ENCODE measurements at places on chromosomes 1 and 21.
A peak's percentile ranks its signal among the peaks of the same experiment; 100 is the strongest.

GRCh38 chr21:28280611-28281010, 712.1 kb downstream of the LTN1 start:
- no peak for DNase-seq

DNA sequence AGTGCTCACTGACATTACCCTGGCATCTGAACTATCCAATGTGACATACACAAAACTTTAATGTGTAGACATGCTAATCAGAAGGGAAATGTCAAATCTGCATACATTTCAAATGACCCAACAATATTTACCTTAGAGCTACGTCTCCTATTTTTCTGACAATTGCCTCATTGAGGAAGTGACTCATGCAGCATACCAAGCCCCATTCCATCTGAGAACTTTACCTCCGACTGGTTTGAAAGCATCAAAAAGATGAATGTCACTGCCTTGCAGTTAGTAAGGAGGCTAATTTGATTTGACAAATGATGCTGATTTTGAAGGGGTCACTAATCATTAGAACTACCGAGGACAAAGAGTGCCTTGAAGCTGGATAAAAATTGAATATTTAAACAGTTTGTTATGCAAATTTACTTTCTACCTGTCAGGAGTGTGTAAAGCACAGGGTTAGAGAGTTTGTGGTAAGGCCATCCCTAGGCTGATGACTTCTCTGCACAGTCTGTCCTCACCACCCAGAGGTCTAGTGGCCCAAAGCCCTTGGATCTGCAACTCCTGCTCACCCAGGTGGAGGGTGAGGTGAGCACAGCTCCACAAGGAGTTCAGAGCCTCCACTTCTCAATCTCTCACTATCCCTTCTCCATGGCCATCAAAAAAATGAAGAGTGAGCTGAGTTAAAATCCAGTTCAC, 500.3 kb upstream of the C1orf87 start:
- DNase-seq = no peak

- DNase-seq = no peak
Measured at GRCh38 chr1:231666937-231667608, 40.5 kb downstream of the DISC1 start.

DNA sequence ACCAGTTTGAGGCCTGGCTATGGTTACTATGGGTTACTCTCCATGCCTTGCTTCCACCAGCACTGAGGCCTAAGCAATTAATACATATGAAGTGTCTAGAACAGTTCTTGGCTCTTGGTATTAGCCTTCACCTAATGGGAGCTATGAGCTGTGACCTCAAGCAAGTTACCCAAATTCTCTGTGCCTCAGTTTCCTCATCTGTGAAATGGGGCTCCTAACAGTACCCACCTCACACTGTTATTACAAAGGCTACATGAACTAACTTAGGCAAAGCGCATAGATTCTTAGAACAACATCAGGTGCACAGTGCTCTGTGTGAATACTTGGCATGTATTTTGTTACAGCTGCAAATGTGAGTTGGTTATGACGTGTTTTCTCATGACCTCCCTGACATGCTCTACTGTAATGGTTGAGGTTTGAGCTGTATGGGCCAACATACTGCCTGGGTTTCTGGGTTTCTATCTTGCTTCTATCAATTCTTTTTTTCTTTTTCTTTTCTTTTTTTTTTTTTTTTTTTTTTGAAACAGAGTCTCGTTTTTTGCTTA, 26.5 kb downstream of the CDCP2 start:
- no peak for DNase-seq

GRCh38 chr1:155126556-155127104, 1.0 kb upstream of the EFNA1 start:
- DNase-seq = peak; percentile 27

DNA sequence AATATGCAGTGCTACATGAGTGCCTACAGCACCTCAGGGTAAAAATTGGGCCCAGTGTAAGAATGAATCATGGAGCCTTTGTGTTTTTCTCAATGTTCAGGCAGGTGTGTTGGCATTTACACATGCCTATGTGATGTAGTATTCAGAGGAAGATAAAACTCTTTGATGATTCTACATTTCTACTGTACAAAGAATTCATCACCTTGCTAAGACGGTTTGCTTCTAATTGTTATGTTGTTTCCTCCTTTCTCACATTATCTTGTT, 867.3 kb downstream of the TTLL7 start:
- DNase-seq = no peak

GRCh38 chr1:85061711-85062424, 13.6 kb upstream of the MCOLN3 start:
- peak; percentile 73 for DNase-seq

DNA sequence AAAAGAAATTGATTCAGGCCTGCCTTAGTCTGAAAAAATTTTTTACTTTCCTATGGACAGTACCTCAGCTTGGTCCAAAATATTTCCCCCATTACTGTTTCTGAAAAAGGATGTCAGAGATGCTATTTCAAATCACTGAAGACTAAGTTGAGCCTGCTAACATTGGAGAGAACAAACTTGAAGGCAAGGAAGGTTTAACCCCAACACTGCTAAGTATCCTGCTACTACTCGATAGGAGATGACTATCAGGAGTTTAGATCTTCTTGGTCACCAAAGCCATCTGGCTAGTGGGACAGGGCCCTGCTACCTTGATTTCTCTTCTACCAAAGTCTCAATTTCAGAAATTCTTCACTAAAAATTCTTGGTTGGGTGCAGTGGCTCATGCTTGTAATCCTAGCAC, 22.7 kb upstream of the POGZ start:
- no peak for DNase-seq

DNA sequence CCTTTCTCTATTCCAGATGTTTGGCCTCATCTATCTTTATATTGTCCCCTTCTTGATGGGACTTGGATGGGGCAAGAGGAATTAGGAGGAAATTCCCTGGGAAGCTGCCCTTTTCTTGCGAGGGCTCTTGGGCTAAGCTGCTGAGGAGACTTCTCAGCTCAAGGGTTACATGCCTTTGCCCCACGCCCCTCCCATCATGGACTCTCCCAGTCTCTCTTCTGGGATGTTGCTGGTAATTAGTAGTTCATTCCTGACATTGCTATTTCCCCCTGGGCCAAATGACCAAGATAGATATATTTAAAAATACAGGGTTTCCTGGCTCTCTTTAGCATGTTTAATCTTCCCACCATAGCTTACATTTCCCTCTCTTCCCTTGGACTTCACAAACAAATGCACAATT, 90.6 kb upstream of the RALGPS2 start:
- no peak for DNase-seq

DNA sequence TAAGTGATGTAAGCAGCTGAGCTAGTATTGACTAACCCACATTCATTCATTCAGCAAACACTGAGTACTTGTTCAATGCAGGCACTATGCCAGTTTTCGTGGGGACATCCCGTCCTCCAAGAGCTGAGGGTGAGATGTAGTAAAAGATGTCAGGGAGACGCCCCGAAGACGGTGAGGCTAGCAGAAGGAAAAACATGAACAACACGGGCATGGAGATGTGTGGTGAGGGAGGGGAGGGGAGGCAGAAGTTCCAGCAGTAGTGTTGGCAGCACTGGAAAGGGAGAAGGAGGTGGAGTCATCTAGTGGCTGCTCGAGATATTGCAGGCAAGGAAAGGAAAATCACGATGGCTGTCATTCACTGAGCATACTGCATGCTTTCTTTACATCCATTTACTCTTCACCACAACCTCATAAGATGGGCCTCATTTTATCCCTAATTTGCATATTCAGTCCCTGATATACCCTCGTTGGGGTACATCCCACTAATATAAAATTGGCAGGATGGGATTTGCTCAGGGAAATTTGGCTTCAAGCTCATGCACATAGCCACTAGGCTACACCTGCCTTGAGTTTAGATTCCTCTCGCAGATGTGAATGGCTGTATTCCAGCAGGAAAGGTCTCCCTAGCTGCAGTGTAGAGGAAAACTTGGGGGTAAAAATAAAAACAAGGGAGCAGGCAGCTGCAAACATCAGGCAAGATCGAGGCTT, 14.5 kb downstream of the PDZK1IP1 start:
- peak; percentile 20 for DNase-seq

DNA sequence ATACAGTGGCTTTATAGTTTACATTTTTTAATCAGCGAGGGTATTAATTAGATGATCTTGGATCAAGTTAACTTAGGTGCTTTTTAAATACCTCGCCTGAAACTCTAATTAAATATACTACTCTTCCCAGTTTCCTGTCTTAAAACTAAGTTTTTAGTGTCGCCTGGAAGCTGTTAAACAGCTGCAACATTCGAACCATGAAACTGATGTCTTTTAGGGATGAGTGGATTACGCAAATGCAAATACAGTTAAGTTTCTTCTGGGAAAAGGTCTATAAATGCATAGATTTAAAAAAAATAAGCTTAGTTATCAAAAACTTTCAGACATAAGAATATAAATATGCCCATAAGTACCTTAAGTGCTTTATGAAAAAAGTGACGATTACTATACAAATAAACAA, 228.3 kb downstream of the PTPRC start:
- no peak for DNase-seq

GRCh38 chr1:81126989-81127581, 673.6 kb upstream of the ADGRL2 start:
- no peak for DNase-seq

DNA sequence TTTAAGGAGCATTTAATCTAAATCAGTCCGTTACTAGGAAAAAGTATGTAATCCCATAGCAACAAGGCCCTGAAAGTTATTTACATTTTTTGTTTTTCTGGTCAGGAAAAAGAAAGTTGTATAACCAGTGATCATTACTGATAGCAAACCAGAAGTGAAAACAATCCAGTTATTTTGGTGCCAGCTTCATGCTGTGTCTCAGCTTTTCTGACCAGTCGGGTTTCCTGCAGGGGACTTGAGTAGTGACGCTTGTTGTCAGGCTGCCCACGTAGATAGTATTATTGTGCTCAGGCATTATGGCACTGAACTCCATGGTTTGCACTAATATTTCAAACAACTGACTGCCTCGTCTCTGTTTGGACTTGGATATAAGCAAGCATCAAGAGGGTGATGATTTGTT, 55.2 kb downstream of the SASS6 start:
- DNase-seq = no peak

DNA sequence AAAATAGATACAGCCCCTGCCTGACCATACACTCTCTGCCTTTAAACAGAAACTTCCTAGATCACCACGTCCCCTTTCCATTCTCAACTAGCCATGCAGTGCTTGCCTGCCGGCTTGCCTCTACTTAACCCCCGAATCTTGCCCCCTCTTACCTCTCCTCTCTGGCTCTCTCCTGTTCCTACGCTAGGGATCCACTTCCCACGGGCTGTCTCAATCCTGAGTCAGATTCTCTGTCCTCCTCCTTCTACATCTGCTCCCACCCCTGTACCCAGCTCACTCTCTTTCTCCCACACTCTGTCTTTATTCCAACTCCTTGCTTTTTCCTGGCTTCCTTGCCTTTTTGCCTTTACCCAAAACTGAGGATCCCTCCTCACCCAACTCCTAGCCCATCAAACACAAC, 29.3 kb downstream of the ATF3 start:
- no peak for DNase-seq

- no peak for DNase-seq
Measured at GRCh38 chr1:184685116-184685515, 69.5 kb downstream of the EDEM3 start.

DNA sequence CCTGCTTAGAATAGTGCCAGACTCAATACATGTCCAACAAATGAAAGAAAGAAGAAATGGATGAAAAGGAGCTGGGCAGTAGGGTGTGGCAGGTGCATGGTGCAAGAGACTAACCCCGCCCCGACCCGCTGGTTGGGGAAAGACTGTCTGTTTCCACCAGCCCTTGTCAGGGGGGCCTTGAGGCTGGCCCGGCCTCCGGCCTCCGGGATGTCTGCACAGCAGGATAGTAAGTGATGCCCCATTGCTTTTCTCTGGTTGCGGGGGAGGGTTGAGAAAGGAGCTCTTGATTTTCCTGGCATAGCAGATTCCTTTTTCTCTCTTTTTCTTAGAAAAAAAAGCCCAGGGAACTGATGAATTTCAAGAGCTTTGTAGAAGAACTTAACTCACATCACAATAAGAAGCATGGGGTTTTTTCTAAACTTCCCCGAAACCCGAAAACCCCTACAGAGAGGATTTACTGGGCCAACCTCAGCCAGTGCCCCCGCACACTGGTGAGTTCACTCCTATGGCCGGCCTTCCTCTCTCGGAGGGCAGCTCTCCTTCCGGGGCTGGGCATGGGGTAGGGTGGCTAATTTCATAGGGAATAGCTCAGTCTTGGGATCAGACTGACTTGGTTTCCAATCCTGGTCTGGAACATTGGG, 12.5 kb upstream of the TTC22 start:
- no peak for DNase-seq

- DNase-seq = peak; percentile 14
Measured at GRCh38 chr1:6962996-6963911, 178.0 kb downstream of the CAMTA1 start.

DNA sequence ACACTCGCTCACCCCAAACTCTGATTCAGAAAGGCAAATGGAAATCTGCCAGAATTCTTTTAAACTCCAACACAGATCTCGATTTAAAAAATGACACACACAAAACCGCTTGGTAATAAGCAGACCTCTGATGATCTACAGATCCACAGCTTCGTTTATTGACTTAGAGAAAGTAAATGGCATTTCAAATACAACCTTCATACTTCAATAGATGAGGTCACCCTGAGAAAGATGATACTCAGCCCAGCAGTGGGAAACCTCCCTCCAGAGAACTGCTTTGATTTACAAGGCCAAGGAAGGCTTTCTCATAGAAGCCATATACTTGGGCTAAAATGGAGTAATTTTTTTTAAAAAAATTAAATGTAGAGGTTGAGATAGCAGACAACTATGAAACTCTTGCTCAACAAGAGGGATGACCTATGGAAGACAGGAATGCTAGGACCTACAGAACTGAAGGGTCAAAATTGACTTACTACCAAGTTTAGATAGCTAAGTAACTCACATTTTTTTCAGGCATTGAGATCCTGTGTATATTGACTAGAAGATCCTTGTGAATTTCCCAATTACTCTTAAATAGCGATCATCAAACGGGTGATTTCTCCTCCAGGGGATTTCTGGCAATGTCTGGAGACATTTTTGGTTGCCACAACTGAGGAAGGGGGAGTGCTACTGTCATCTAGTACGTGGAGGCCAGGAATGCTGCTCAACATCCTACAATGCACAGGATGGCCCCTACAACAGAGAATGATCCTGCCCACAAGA, 143.9 kb downstream of the CLIC6 start:
- no peak for DNase-seq

DNA sequence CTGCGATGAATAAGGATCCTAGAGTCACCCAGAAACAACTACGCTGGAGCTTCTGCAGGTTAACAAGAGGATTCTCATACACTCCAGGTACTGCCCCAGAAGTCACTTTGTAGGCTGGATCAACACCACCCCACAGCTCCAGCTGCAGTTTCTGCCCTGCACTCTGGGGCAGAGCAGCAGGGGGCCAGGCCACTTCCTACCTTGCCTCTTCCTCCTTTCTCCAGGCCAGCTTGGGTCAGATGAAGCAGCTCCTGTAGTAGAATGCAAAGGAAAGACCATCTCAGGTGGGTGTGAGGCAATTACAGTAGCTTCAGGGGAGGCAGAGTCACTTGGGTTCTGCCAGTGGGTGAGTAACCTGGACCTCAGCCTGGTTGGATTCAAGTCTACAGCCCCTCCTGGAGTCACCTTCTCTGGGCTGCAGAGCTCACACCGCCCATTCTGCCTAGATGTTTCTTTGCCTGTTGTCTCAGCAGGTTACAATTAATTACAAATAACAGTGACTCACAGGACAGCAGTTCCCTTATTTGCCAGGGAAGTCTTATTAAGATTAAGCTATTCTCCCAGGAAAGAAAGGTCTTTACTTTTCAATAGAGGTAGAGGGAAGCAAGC, 24.4 kb upstream of the BCAR3 start:
- no peak for DNase-seq

Measured in effector CD4-positive, alpha-beta T cell (primary cell).